HT-29 (cell line): ENCODE measurements at places on chromosomes 16 and 17. TPM values are rescaled to one million over a fixed set of nuclear protein-coding genes. Genes with fewer than 3 reads are reported as not detected.

- DNase-seq: no peak
These were observed 9.2 kb downstream of the RGS11 start for GRCh38 chr16:266258-267164.

- peak; percentile 23 for DNase-seq
These were observed 1.2 kb downstream of the ATMIN start for GRCh38 chr16:81036751-81037350.

GRCh38 chr16:88957887-88958577, 19.0 kb downstream of the CBFA2T3 start:
- no peak for DNase-seq

- DNase-seq: no peak
These were observed 688.2 kb upstream of the SOX9 start for GRCh38 chr17:71432378-71433315.

SCNN1B gene
- total RNA-seq: not detected in 2 replicates

PRSS53 gene
- 1.3 and 3.7 TPM in 2 replicates for total RNA-seq

EVPLL gene
- 0.13 and 0.52 TPM in 2 replicates for total RNA-seq

DNA sequence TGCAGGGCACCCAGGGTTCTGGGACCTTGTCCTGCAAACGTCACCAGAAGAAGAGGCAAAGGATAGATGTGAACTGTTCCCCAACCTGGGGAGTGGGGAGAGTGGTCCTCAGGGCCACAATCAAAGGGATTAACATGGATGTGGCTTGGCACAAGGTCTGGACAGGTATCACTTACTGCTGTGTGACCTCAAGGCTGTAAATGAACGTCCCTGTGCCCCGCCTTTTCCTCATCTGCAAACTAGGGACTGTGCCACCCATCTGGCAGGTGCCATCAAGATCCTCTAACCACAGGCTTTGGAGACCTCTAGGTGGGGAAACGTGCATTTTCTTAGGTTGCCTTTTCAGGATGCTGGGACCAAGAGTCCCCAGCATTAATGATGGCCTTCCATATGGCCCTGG, 25.1 kb downstream of the SLC5A10 start:
- DNase-seq: no peak

COG1 gene
- total RNA-seq: 16.3 and 23.0 TPM in 2 replicates

GPR179 gene
- total RNA-seq: 0.03 and 0.13 TPM in 2 replicates

ATP2C2 gene
- 67.9 and 72.4 TPM in 2 replicates for total RNA-seq

MT4 gene
- total RNA-seq: not detected in 2 replicates

IL21R gene
- total RNA-seq: not detected in 2 replicates

GRCh38 chr16:27313422-27314160, at the start of gene IL4R:
IL4R (plus strand) TSS chr16:27313974; CDS start chr16:27340204, 26,230 bp downstream.
- DNase-seq: peak; percentile 73

- DNase-seq: no peak
These were observed 218.1 kb downstream of the XYLT1 start for GRCh38 chr16:17252701-17253100.

GRCh38 chr16:11194913-11195312, 61.1 kb downstream of the SOCS1 start:
- DNase-seq: no peak

ORMDL3 gene
- 61.0 and 66.7 TPM in 2 replicates for total RNA-seq

- no peak for DNase-seq
These were observed 14.4 kb downstream of the GINS2 start for GRCh38 chr16:85674418-85674755.

GRCh38 chr17:35087731-35088355, 24.3 kb upstream of the RFFL start:
- DNase-seq: peak; percentile 90

DNA sequence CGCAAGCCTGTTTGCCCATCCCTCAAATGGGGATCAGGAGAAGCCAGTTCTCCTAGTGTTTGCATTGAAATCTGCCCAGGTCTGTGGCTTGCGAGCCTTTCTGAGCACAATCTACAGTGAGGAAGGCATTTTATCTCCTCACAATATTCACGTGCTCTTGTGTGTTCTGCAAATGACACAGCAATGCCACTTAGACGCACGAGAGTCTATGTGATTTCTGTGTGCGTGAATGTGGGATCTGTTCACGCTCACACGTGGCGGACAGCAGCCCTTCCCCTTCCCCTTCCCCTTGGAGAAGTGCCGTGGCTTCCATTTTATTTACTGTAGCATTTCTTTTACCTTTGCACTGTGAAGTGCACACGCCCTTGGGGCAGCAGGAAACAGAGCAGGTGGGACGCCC, 17.7 kb upstream of the CBFA2T3 start:
- no peak for DNase-seq

- DNase-seq: no peak
These were observed 117.0 kb upstream of the KCNJ16 start for GRCh38 chr17:69958063-69958462.

TEKT5 gene
- 0.42 TPM in 1 of 2 replicates, not detected in the other for total RNA-seq

ACSM2B gene
- not detected in 2 replicates for total RNA-seq

EMP2 gene
- 38.0 and 41.7 TPM in 2 replicates for total RNA-seq

GRCh38 chr16:44655-45054, 8.8 kb downstream of the POLR3K start:
- no peak for DNase-seq

DNA sequence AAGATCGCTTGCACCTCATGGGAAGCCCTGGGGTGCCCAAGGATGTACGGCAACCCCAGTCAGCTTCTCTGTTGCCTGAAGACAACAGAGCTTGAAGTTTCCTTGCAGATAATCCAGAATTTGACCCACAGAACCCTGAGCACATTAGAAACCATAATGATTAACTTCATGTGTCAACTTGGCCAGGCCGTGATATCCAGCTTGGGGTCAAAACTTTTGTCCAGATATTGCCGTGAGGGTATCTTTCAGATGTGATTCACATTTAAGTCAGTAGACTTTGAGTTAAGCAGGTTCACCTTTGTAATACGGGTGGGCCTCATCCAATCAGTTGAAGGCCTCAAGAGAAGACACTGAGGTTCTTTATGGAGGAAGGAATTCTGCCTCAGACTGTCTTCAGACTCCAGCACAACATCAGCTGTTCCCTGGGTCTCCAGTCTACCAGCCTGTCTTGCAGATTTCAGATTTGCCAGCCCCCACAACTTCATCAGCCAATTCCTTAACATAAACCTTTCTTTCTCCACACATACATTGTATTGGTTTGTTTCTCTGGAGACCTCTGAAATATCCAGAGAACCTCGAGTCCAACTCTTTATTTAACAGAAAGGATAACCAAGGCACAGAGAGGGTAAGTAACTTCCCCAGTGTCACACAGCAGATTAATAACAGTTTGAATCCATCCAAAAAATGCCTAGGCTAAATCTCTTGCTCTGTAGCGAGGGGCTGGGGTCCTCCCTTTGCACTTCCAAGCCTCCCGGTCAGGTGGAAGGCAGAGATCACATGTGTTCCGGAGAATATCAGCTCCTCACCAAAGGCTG, 171.1 kb downstream of the SALL1 start:
- DNase-seq: no peak

DNA sequence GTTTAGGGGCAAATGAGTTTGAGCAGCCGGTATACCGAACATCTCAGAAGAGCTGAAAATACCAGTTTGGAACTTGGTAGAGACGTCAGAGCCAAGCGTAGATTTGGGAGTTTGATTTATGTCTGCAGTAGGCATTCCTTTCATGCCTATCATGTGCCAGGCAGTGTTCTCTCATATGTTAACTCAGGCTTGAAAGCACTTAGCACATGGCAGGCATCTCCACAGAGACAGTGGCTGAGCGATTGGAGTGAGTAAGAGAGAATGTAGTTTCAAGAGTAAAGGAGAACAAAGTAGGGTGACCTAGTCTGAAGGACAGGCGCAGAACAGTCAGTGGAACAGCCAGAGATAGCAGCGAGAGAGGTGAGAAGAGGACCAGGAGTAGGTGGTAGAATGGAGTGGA, 207.0 kb downstream of the FTO start:
- no peak for DNase-seq

C16orf96 gene
- not detected in 2 replicates for total RNA-seq

GRCh38 chr16:68704232-68704867, 32.7 kb upstream of the CDH1 start:
- peak; percentile 97 for DNase-seq

ABCC6 gene
- total RNA-seq: 1.9 and 5.1 TPM in 2 replicates

- peak; percentile 74 for DNase-seq
These were observed 1.3 kb upstream of the PSMB3 start for GRCh38 chr17:38751144-38751807.

ZNF594 gene
- total RNA-seq: 6.8 and 7.4 TPM in 2 replicates

SLC35G6 gene
- 0.28 TPM in 1 of 2 replicates, not detected in the other for total RNA-seq

GRCh38 chr16:71628810-71629209, 2.8 kb downstream of the MARVELD3 start:
- no peak for DNase-seq

GRCh38 chr17:75125984-75126383, 5.6 kb downstream of the NT5C start:
- DNase-seq: no peak

TOX3 gene
- total RNA-seq: 5.7 and 7.1 TPM in 2 replicates

GRCh38 chr16:832652-833336, 32.3 kb upstream of the GNG13 start:
- peak; percentile 30 for DNase-seq
